Activated CD8-positive, alpha-beta memory T cell treated with anti-CD3 and anti-CD28 coated beads for 1 hour (primary cell): ENCODE measurements at places on chromosomes 3 and 15.

GRCh38 chr3:183518491-183519251 is 36.8 kb downstream of the KLHL6 start:
- DNase-seq = no peak

DNA sequence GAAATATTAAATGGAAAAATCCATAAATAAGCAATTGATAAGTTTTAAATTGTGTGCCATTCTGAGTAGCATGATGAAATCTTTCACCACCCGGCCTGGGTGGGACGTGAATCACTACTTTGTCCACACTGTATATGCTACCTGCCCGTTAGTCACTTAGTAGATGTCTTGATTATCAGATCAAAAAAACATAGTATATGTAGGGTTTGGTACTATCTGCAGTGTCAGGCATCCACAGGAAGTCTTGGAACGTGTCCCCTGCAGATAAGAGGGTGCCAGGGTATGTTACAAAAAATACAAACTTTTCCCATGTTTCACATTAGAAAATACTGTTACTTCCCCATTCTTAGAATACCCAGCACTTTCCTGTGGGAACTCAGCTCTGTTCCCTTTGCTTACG is 35.2 kb downstream of the FAM81A start:
- DNase-seq = no peak

DNA sequence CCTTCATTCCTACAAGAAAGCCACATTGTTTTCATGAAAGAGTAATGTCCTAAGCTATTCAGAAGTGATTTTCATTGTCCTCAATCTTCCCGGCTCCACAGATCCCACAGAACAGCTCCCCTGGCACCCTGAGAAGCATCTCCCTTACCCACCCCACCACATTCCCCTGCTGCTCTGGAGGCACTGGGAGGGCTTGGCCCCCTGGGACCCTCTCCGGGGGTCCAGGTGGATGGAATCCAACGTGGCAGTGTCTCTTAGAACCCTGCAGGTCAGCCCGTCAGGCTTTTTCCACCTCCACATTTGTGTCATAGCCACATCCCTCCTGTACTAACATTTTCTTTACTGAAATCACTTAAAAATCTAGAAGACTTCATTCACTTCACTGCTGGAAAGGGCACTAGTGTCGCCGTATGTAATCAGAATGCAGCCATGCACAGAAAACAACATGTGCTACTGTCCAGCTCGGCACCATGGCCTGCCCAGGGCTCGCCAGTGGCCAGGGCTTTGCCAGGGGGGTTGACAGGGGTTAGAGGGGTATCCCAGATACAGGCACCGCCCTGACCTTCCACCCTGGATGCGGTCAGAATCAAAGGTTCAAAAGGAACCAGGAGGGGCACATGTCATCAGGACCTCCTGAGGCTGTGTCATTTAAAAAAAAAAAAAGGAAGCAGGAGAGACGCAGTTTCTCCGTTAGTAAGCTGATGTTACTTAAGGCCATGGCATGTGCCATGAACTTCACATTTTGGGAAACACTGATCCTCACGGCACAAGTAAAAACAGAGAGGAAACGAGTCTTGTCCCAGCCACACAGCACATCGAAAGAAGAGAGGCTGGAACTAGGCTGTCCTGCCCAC is 106.3 kb downstream of the LSM3 start:
- no peak for DNase-seq

DNA sequence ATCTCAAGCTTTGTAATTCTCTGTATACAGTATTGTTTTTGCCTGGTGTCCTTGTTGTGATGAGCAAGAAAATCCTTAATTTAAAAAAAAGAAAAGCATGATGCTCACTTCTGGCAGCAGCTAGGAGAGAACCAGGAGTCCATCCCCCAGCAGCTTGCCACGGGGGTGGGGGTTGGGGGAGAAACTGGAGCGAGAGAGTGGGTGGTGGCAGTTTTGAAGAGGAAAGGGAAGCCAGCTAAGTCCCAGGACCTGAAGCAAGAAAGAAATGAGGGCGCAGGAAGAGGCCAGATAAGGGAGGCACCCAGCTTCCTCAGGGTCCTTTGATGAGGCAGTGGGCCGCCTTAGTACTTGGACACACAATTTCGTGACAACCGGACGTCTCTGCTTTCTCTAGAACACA is 23.5 kb downstream of the CHAC1 start:
- no peak for DNase-seq

- DNase-seq = no peak
These were observed 66.1 kb upstream of the PFN2 start for GRCh38 chr3:150036780-150037179.

GRCh38 chr3:194536871-194537637 is 50.3 kb upstream of the ATP13A3 start:
- no peak for DNase-seq

GRCh38 chr3:191592105-191592504 is 131.1 kb downstream of the PYDC2 start:
- no peak for DNase-seq

GRCh38 chr3:194312186-194312742 is 38.9 kb downstream of the CPN2 start:
- no peak for DNase-seq

DNA sequence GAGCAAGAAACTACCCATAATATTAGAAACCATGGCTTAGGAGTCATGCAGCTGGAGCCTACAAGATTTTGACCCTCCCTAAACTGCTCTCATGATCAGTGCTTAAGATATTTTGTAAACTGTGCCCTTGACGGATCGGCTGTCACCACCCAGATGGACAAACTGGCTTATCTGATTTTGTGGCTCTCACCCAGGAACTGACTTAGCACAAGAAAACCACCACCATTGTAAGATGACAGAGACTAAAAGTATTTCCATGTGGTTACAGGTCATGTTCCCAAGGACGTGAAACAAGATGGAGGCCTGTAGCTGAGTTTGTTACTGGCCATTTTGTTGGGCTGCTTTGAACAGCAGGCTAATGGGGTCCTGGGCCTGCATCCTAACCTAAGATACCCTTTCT is 940.9 kb downstream of the OTOL1 start:
- no peak for DNase-seq

- no peak for DNase-seq
These were observed 11.5 kb downstream of the NUDT16 start for GRCh38 chr3:131393051-131393450.

DNA sequence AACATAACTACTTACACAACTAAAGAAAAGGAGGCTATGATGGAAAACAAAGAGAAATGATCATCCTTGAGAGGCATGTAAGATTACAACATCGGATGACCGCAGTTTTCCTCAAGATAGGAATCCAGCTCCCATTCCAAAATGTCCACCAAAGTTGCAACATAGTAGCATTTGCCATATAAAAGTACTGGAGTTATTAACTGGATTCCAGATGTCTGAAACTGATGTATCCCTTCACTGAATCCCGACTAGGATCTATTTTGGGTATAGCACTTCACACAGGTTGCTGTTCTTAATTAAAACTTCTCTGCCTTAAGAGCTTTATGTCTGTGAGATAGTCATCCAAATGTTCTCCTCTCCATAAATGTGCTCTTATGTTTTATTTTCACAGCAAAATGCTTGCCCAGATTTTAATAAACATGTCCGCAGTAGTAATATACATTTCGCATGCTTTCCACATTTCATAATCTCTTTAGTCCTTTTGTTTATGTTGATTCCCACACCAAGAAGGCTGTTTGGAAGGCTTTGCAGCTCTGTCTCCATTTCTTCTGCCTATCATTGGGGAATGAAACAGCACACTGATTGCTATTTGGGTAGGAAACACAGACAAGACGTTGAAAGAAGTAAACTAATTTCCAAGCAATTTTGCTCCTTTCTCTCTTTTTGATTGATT is 716.5 kb upstream of the CFAP20DC start:
- no peak for DNase-seq

GRCh38 chr15:77546050-77546501 is 86.6 kb downstream of the LINGO1 start:
- DNase-seq = no peak

GRCh38 chr3:123483146-123483545 is 34.3 kb upstream of the ADCY5 start:
- DNase-seq = no peak

GRCh38 chr3:116037954-116038911 is 407.1 kb downstream of the LSAMP start:
- DNase-seq = no peak

- DNase-seq = no peak
These were observed 109.1 kb downstream of the LPP start for GRCh38 chr3:188262913-188263683.

DNA sequence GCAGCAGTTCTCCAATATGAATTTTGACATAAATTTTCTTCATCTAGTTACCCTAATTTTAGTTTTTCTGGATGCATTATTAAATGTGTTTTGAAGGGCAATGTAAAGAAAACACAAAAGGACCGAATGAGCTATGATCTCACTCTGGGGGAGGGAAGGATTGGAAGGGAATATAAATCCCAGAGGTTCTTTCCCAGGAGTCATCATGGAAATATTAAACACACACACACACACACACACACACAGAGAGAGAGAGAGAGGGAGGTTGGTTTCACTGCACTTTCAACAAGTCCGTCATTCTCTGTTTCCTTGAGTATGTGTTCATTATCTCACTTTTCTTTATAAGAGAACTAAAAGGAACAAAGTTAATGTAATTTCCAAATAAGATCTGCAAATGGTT is 70.7 kb upstream of the DCBLD2 start:
- no peak for DNase-seq

- DNase-seq = no peak
These were observed 55.5 kb downstream of the NBEAL2 start for GRCh38 chr3:47034868-47035489.

DNA sequence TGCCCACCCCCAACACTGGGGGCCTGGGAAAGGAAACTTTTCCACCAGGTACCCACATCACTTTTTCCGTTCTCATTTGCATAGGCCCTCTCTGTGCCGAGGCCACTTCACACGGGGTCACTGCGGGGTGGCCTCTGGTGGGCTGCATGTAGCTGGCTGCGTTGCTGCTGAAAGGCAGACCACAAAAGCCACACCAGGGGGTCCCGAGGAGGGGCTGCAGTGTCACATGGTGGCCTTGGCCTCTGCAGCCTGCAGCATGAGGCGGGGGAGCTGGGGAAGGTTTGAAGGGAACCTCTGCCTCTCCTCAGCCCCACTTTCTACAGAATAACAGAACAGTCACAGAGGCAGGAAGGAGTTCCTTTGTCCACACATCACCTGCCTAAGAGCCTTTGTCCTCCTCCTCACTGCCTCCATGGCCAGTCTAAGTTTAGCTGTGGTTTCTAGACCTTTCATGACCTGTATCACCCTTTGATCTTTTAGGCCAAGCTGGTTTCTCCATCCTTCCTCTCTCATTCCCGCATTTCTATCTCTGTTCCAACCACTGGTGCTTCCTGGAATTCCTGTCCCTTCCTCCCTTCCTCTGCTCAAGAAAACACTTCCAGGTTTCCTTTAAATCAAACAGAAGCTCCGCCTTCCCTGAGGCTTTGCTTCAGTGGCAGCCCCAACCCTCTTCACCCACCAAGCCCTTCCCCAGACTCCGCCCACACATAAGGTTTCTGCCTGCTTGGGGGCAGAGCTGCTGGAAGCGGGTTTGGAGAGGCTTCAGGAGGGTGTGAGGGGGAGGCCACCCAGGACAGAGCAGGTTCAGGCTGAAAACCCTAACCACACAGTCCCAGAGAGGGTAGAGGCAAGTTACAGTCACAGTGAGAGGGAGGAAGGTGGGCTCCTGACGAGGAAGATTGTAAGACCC is 150.7 kb upstream of the TLE3 start:
- DNase-seq = no peak

- DNase-seq = no peak
These were observed 9.3 kb upstream of the RPL29 start for GRCh38 chr3:52004906-52005395.

DNA sequence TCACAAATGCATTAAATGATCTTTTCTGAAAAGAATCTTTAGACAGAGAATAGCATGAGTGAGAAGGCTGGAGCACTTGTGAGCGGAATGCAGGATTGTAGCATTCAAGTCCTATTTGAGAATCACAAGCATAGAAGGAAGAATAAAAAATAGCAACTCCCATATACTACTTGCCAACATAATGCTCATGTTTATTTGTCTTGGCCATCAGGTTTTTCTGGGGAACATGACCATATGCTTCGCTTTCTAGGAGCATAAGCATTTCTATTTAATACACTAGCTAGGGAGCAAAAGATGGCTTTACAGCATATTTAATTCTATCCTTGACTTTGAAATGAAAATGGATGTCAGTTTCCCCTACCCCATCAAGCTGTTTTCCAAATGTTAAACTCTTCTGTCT is 170.3 kb upstream of the MITF start:
- DNase-seq = no peak

- no peak for DNase-seq
These were observed 389.3 kb downstream of the MCTP2 start for GRCh38 chr15:94620632-94621031.

DNA sequence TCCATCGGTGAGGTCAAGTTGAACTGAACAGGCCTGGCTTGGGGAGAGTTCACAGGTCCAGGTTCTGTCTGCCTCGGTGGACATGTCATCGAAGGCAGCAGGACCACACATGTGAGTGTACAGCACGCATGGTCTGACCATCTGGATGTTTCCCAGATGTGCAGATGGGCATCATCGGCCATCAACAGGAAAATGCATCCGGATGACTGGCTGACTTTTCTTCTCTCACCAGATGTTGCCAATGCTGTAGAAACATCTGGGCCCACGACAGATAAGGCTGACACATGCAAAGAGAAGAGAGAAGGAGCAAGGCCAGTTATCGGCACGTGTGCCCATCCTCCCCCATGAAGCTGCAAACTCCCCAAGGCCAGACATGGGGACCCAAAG is 45.1 kb downstream of the NOX5 start:
- DNase-seq = no peak

- no peak for DNase-seq
These were observed 43.1 kb upstream of the HES1 start for GRCh38 chr3:194092881-194093301.

DNA sequence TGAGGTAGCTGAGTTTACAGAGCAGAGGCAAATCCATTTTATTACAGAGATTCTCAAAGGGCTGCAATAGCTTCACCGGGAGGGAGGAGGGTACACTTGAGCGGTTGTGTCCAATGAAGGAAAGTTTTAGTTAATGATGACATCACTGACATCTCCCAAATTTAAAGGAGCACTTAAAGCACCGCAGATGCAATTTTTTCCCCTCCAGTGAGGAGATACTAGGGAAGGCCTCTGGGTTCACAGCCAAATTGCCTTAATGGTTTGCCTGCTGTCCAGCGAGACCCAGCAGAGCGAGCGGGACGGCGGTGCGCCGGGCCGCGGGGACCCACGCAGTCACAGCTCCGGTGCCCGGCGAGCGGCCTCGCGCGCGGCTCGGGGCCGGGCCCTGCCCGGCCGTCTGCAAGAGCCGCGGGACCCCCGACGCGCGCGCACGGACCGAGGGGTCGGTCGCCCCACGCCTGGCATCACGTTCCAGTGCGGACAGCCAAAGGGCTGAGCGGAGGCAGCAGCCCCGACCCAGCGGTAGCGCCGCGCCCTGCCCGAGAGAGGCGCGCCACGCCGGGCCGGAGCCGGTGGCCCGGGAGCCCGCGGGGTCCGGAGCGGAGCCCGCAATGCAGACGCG is 160.5 kb upstream of the CHRNA7 start:
- no peak for DNase-seq

DNA sequence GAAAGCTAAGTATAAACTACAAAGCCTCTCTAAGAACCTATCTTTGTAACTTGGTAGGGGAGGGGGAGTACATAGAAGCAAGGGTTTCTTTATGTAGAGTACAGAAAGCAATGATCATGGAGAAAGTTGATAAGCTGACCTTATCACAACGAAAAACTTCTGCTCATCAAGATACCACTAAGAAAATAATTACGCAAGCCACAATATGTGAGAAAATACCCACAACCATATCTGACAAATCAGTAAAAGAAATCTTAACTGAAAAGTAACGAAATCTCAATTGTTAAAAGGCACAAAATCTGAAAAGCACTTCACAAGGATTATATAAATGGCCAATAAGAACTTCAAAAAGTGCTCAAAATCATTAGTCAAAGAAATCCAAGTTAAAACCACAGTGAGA is 35.1 kb upstream of the RPS17 start:
- DNase-seq = no peak
